Renal pelvis (tissue), 12 donors: ENCODE measurements at places on chromosomes 1 and 21.
A peak's percentile ranks its signal among the peaks of the same experiment; 100 is the strongest.

- DNase-seq: no peak
Observed at GRCh38 chr1:45009956-45010854, 919 bp downstream of the HECTD3 start.

DNA sequence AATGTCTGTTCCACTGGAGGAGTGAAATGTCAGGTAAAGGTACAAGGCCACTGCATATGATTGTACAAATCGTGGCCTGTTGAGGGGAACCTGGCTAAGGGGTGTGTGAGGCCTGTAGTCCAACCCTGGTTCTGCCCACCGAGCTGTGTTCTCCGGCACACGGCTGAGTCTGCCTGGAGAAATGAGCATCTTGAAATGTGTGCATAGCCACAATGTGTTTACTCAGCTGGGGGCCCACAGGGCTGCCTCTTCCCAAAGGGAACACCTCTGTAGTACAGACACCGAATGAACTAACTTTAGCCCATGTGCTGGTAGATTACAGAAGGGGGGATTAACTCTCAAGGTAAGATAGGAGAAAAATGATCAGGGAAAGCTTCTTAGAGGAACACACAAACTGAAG, 30.2 kb downstream of the AK4 start:
- DNase-seq: no peak

DNA sequence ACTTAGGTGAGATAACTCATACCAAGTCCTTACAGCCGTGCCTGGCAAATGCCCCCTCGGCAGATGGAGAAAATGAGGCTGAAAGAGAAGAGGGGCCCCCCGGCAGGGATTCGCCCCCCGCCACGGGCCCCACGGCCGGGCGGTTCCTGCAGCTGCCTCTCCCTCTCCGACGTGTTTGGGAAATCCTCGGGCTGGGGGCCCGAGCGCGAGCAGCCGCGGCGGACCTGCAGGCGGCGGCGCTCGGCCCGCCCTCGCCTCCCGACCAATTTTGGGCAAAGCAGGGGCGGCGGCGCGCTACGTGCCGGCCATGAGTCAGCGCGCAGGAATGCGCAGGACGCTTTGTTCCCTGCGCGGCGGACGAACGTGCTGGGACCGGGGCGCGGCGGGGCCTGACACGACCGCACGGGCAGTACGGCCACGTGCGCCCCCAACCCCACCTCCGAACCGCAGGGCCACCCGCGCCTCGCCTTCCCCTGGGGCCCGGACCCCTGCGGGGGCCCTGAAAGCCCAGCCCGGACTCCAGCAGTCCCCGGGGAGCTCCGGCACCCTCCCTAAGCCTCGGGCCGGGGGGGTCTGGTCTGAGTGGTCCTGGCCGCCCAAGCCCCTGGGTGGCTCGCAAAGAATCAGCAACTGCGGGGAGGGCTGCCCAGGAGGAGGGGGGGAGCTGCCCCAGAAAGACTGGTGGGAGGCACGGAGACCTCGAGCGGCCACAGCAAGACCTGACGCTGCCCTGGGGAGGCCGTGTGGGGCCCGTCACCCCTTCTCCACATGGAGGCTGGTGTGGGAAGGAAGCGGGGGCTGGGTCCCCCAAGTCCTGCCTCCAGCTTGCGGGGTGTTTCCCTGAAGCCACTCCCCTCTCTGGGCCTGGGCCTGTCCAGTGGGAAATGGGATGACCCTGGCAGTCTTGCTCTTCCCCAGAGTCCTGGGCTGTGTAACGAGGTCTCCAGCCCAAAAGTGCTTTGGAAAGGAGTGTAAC, 11.9 kb upstream of the EDN2 start:
- DNase-seq: peak; percentile 86

DNA sequence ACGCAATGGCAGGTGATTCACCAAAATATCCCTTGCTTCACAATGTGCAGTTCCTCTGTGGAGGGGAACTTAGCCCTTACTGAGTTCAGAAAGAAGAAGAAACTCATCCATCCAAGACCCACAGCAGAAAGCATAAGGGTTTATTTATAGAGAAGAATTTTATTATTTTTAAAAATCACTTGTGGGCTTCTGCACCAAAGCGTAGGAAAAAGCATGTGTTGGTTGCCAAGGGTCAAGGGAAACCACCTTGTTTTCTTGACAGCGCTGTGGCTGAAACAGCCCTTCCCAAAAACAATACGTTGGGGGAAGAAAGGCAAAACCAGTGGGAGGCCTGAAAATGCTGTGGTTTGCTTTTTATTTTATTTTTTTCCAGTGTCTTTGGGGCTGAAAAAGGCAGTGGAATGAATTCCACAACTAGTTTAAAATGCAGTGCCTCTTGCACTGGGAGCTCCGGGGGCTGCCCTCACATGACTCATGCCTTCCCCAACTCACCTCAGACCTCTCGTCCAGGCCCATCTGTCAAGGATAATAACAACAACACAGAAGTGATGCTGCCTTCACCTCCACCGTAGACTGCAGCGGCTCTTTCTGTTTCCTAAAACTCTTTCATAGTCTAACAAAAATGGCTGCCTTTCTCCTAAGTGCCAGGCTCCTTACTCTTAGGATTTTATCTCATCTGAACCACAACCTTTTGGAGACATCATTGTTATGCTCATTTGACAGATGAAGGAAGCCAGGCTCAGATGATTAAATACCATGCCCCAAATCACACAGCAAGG, 224.2 kb upstream of the JUN start:
- no peak for DNase-seq

GRCh38 chr1:32426489-32427255, 32.4 kb upstream of the BSDC1 start:
- peak; percentile 73 for DNase-seq

- DNase-seq: no peak
Observed at GRCh38 chr1:173818459-173818858, 6.0 kb upstream of the DARS2 start.

GRCh38 chr1:206442101-206442500, 28.2 kb upstream of the IKBKE start:
- no peak for DNase-seq

DNA sequence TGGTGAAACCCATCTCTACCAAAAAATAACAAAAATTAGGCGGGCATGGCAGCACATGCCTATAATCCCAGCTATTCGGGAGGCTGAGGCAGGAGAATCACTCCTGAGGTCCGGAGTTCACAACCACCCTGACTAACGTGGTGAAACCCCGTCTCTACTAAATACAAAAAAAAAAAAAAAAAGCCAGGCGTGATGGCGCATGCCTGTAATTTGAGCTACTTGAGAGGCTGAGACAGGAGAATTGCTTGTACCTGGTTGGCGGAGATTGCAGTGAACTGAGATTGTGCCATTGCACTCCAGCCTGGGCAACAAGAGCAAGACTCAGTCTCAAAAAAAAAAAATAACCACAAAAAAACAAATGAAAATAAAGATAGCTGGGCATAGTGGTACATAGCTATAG, 42.3 kb downstream of the CC2D1B start:
- no peak for DNase-seq

DNA sequence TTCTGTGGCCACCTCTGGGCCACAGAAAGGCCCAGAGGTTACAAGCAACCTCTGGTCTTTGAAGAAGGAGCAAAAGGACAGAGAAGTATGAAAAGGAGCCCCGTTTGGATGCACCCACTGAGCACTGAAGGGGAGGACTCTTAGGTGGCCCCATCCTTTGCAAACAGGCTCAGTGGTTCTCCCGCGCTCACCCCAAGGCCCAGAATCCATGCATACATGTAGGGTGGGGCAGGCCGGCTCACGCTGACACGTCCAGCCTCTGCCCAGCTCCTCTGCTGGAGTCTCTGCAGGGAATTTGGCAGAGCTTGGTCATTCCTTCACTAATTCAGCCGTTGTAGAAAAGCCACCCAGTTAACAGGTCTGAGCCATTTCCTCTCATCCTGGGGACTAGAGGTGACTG, 61.3 kb upstream of the AJAP1 start:
- DNase-seq: no peak

GRCh38 chr21:38181096-38181495, 75.7 kb upstream of the KCNJ15 start:
- DNase-seq: no peak

GRCh38 chr1:90902672-90903071, 119.2 kb downstream of the ZNF644 start:
- no peak for DNase-seq
